NCI-H1930 (cell line): ENCODE measurements at places on chromosomes 6 and 20.

DNA sequence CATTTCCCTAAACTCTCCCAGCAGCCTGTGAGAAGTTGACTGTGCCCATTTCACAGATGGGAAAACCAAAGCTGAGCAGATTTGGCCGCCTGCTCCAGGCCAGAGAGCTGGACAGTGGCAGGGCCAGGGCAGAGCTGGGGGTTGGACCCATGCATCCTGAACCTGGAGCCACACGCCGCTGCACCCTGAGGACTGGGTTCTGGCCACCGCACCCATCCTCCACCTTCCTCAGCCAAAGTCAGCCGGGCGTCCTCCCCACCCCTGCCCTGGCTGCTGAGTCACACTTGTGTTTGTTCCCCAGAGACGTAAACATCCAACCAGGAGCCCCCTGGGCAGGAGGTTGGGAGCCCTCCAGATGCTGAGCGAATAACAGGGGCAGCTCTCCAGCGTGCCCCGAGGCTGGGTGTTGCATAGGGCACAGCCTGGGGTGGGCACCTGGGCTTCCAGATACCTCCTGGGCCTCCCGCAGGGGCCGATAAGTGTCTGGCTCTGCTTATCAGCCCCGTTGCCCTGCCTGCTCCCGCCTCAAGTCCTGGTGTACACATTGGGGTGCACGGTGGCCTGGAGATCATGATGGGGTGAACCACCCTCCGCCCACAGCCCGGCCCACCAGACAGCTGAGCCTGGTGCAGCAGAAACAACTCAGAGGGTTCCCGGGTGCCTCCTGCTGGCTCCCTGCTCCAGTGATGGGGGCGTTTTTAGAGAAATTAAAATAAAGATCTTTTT is 23.8 kb downstream of the RBM38 start:
- DNase-seq, result no peak

- DNase-seq, result no peak
Observed at GRCh38 chr20:16267526-16267925, 305.7 kb downstream of the KIF16B start.

- no peak for DNase-seq
Observed at GRCh38 chr6:151154418-151154817, 85.3 kb upstream of the AKAP12 start.

DNA sequence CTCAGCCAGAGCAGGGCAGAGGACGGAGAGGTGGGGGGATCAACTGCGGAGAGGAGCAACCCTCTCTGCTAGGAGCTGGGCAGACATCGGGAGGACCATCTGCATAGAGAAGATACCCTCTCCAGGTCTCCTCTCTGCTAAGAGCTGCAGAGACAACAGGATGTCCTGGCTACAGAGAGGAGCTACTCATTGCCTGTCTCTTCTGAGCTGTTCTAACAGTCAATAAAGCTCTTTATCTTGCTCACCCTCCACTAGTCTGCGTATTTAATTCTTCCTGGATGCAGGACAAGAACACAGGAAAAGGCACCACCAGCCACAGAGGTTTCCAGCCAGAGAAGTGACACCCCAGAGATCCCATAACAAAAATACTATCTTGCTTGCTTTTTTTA is 871.1 kb upstream of the GJE1 start:
- DNase-seq, result no peak

DNA sequence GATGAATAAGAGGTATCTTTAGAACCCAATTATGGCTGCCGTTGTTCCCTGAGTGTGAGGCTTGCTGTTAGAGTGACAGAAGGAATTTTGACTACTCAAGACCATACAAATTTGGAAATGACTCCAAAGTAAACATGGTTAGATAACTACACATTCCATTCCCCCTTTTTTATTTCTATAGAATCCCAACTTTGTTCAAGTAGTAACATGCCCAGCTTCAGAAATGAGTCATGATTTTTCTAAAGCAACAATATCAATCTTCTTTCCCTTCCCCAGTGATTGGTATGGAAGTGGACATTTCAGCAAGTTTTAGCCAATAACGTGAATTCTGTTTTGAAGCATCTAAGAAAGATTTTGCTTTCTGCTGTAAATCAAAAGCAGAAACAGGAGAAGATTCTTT is 37.8 kb downstream of the HCRTR2 start:
- DNase-seq, result no peak

DNA sequence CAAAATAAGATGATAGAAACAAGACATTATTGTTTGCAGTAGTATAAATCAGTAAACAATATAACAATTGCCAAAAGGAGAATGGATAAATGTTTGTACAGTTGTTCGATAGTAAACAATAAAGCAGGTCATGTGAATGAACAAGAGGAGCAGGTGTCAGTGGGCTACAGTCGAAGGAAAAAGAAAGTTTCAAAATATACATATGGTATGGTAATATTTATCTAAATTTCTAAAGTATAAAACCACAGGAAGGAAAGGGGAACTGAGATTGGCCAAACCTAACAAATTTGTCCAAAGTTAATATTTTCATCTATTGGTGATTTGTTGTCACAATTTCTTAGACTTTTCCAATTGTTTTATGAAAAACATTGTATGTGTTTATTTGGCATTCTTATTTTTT is 110.9 kb downstream of the SH3BGRL2 start:
- no peak for DNase-seq

- DNase-seq, result no peak
Observed at GRCh38 chr20:51193066-51193772, 170.3 kb upstream of the KCNG1 start.

DNA sequence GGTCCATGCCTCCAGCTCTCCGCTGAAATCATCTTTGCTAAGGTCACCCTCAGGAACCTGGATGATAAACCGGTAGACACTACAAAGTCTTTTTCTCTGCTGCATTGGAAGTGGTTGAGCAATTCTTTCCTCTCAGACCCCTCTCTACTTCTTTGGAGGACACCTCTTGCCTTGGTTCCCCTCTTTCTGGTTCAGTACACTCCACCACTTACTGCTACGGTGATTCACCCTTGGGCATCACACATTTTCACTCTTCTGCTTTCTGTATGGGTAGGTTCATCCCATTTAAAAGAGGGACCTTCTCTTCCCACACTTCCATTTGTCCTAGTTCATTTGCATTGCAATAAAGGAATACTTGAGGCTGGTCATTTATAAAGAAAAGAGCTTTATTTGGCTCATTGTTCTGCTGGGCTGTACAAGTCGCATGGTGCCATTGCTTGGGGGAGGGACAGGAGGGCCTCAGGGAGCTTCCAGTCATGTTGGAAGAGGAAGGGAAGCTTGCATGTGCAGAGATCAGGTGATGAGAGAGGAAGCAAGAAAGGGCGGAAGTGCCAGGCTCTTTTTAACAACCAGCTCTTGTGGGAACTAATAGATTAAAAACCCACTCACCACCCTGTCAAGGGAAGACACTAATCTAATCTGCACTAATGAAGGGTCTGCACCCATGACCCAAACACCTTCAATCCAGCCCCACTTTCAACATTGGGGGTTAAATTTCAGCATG is 149.7 kb upstream of the TMEM170B start:
- DNase-seq, result no peak

- peak; percentile 62 for DNase-seq
Observed at GRCh38 chr6:2109796-2110195, 135.6 kb downstream of the GMDS start.

DNA sequence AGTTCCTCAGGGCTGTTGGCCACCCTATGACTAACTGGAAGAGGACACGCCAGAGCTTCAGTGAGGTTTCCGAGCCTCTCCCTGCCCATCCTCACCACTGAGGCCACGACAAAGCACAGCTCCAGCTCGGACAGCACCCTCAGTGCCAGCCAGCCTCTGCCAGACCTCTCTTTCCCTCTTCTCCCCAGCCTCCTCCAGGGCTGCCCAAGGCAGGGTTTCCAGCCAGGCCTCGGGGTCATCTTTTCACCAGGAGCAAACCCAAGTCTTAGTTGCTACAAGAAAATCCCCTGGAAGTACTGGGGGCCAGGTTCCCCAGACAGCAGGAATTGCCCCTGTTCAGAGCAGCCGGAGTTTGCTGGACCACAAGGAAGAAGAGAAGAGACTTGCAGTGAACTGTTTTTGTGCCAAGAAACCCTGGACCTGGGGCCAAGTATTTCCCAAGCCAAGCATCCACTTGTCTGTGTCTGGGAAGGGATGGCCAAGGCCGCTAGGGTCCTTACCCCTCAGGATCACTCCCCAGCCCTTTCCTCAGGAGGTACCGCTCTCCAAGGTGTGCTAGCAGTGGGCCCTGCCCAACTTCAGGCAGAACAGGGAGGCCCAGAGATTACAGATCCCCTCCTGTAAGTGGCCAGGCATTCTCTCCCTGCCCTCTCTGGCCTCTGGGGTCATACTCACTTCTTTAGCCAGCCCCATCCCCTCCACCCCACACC is 41.6 kb downstream of the PLAGL2 start:
- DNase-seq, result no peak

GRCh38 chr6:33712914-33713313 is 1.4 kb upstream of the UQCC2 start:
- DNase-seq, result no peak

DNA sequence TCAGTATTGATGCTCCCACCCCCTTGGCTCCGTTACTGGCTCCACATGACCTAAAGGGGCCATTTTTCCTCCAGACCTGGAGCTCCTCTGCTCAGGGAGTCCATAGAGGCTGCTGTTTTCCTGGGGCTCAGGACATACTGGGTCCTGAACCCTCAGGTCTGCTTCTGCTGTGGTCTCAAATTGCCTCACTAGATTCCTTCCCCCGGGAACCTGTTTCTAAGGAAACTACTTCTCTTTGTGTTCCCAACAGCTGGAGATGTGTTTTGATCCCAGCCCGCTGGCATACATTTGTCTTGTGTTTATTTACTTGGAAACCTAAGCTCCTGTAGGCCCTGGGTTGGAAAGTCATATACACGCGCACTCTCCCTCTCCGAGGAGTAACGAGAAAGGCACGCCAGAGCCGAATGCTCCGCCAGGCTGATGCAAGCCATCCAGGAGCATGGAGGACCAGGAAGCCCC is 222.8 kb downstream of the UST start:
- DNase-seq, result peak; percentile 59

DNA sequence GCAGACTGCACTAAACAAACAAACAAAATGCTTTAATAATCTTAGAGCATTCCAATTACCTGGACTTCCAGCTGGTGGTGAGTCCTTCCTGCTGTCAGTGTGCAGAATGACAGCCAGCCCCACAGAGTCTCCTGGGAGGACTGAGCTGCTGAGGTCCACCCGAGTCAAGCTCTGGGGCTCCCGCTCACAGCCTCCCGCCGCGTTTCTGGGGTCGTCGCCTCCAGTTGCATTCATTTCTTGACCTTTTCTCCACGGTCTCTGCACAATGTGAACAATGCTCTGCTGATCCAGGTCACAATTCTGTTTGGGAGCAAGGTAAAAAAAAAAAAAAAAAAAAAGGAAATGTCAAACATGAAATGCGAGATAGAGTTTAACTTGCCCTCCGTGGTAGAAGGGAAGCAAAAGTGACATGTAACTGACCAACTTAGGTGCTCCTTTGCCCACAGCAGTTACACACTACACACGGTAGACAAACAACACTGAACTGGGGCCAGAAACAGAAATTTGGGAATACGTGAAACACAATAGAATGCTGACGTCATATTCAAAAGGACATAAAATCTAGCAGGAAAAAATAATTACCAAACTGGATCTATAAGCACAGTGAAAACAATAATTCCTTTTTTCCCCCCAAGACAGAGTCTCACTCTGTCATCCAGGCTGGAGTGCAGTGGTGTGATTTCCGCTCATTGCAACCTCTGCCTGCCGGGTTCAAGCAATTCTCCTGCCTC is 464.9 kb downstream of the PRKN start:
- DNase-seq, result no peak

- DNase-seq, result no peak
Observed at GRCh38 chr20:5356941-5357340, 40.2 kb upstream of the PROKR2 start.

GRCh38 chr6:98937351-98937750 is 10.4 kb downstream of the FBXL4 start:
- DNase-seq, result no peak

- DNase-seq, result no peak
Observed at GRCh38 chr6:120899932-120900331, 434.3 kb downstream of the TBC1D32 start.

DNA sequence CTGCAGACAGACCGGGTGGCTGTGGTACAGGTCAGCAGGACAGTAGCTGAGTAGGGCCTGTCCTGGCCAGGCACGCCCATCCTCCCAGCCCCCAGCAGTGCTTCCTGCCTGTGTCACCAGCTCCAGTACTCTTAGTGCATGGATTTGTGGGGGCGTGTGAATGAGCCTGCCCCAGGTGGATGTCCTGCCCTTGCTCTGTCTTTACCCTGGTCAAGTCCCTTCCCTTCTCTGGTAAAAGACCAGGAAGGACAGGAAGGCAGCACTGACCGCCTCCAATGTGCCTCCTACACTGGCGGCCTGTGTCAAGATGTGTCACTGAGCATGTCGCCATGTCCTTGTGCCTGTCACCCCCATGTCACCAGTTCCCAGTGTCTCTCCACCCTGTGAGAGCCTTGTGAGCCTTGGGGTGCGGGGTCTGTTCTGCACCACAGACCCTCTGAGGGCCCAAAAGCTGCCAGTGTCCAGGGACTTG is 11.9 kb downstream of the TEAD3 start:
- DNase-seq, result no peak

DNA sequence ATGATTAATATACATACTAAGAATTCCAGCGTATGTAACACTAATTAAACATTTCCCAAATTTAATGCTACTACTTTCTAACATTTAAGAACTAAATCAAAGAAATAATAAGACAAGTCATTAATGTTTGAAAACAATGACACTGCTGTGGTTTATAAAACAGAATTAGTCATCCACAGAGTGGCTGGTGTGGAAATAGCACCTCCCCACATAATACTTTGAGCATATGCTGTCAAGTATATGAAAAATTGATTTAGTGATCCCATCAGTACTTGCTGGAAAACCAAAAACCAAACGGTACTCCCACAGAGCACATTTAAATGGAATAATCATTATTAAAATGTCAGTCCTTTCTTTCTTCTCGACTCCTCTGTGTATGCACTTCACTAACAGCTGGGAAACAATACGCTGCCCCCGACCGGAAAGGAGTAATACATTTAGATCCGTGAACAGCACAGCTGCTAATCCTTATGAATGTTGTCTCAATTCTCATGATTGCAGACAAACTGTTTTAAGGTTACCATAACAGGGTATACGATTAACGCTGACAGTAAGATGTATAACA is 78.4 kb downstream of the PREP start:
- DNase-seq, result no peak

DNA sequence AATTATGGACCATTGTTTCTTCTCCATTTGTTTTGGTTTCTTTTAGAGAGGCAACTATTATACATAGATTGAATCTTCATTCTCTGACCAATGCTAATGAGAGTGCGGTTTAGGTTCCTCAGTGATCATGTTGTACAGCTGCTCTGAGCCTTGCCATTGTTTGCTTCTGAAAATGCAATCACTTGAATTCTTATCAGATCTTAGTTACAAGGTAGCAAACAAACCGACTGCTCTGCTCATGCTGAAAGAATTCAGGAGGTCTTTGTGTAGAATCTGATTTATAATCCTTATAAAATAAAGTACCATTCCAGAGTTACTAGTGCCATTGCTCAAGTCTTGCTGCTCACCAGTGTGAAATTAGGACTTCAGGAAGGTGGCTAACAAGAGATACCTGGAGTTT is 569.1 kb upstream of the ID4 start:
- DNase-seq, result no peak

GRCh38 chr6:137623293-137623692 is 129.1 kb upstream of the OLIG3 start:
- DNase-seq, result no peak

GRCh38 chr20:58459058-58459750 is 56.0 kb downstream of the APCDD1L start:
- no peak for DNase-seq

- no peak for DNase-seq
Observed at GRCh38 chr6:43703512-43704429, 16.2 kb upstream of the MRPS18A start.

- peak; percentile 72 for DNase-seq
Observed at GRCh38 chr20:21615617-21616080, 89.8 kb upstream of the PAX1 start.
